Bone marrow (tissue), 2 donors: ENCODE measurements at places on chromosomes 1 and 21.

- DNase-seq: no peak
Measured at GRCh38 chr1:239222999-239223398, 163.4 kb upstream of the CHRM3 start.

- no peak for DNase-seq
Measured at GRCh38 chr1:41542196-41542930, 57.9 kb upstream of the EDN2 start.

DNA sequence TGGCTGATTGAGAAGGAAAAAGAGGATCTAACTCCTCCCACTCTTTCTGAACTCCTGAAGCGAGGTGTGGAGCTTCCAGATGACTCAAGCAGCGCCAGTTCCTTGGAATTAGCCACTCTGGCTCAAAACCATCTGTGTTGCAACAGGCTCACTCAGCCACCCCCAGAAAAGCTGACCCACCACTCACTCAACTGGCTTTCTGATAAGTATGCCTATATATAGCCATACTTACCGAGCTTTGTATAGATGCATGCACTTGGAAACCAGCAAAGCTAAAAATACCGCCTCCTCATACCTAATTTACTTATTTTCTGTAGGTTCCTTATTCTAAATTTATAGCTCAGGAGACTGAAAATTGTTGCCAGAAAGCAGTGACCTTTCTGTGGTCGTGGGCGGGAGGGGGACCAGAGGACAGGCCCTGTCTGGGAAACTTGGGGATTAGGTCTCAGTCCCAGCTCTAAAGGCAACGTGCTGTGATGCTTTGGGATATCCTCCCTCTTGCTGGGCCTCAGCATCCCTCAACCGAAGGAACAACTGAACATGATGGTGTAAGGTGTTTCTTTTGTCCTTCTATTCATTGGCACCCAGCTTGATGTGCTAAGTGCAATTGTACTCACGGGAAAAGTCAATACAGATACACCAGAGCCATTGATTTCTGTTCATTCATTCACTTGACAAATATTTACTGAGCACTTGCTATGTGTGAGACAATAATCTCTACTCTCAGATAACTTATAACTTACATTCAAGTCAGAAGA lies 65.7 kb downstream of the NENF start:
- no peak for DNase-seq

- no peak for DNase-seq
Measured at GRCh38 chr1:39898648-39899603, 2.8 kb downstream of the MYCL start.

DNA sequence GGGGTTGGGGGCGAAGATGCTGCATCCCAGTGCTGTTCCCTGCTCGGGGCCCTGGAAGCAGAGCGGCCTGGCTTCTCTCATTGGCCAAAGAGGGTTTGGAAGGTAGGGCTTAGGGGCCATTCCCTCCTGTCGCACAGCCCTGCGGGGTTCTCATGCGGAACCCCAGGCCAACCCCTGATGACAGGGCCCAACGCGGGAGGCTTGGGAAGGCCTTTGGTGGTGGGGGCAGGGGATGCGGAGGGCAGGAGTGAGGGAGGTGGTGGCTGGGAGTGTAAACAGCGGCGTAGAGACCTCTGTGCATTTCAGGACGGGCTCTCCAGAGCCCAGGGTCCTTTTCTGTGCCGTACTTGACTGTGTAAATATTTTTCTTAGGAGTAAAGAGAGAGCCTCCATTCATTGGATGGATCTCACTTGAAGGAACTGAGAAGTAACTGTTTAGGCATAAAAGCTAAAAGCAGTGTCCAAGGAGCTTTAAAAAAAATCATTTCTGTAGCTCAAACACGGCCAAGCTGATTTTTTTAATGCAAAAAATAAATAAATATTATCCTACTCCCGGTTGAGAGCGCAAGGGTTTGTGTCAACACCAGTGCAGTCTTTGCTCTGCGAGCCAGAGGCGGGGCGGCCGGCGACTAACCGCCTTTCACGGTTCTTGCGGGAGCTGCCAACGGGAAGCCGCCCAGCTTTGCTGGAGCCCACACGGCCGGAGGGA lies 169.1 kb downstream of the PRDM16 start:
- no peak for DNase-seq

DNA sequence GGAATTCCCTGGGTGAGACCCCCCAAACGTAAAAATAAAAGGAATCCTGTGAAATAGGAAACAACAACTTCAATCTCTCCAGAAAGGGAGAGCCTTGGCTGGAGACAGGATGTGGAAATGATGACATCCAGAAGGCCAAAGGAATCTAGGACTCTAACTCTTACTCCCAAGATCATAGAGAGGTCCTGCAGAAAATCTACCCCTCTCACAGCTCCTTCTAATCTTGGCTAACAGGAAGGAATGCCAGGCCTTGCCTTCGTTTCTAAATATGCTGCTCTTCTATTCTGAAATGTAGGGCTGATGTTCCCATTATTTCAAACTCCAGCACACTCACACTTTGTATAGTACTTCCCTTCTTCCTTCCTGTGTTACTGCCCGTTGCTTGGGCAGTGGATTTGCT lies 40.7 kb downstream of the ARHGEF11 start:
- no peak for DNase-seq

- no peak for DNase-seq
Measured at GRCh38 chr21:38989379-38989744, 183.6 kb downstream of the ETS2 start.

- no peak for DNase-seq
Measured at GRCh38 chr21:21788591-21788990, 790.4 kb downstream of the NCAM2 start.

DNA sequence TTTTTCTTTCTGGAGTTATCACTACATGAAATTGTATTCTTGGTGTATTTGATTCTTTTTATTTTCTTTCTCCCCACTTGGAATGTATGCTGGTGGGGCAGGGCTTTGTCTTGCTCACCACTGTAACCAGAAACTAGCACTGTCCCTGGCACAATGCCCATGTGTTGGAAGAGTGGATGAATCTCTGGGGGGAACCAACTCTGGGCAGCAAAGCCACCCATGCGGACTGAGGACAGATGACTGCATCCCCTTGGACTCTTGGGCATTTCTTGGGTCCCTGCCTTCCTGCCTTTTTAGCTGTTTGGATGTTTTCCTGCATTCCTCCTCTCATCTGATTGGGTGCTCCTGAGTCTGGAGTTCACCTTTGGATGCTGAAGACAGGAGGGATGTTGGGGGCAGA lies 6.1 kb downstream of the CYP4B1 start:
- no peak for DNase-seq

GRCh38 chr1:53448241-53448841 lies 10.9 kb upstream of the DMRTB1 start:
- DNase-seq: no peak

- DNase-seq: no peak
Measured at GRCh38 chr1:169163059-169163458, 56.6 kb downstream of the ATP1B1 start.

- DNase-seq: no peak
Measured at GRCh38 chr1:159196543-159196942, 8.1 kb upstream of the ACKR1 start.

GRCh38 chr1:159204161-159205141 lies at the start of gene ACKR1:
ACKR1 (plus strand) TSS chr1:159204875; CDS start chr1:159204960, 85 bp downstream.
- no peak for DNase-seq

DNA sequence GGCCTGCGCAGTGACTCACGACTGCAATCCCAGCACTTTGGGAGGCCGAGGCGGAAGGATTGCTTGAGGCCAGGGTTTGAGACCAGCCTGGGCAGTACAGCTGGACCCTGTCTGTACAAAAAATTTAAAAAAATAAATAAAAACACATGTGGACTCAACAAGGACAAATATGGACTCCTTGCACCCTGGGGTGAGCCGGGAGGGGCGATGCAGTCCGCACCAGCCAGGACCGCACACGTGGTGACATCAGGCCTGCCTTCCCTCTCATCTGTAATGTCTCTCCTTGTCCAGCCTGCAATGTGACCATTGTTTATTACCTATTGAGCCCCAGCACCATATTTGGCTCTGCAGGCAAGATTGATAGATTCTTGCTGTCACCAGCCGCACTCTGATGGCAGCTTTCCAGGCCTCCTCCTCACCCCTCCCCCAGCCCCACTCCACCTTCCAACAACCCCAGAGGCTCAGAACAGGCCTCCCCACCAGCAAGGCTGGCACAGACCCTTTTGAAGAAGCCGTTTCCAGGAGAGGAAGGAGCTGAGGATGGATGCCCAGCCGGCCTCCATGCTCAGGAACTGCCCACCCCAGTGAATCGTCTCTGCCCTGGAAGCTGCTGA lies 55.2 kb downstream of the IRF2BP2 start:
- DNase-seq: no peak

DNA sequence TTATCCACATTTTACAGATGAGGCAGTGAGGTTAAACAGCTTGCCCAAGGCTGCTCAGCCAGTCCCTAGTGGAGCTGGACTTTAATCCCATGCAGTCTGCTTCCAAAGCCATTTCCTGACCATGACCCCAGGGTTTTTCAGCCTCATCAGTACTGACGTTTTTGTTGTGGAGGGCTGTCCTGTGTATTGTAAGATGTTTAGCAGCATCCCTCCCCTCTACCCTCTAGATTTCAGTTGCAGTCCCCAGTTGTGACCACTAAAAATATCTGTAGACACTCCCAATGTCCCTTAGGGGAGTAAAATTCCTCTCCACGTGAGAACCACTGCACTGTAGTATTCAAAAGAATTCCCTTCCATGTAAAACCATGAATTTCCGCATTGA lies 30.2 kb upstream of the C1orf105 start:
- no peak for DNase-seq

- DNase-seq: no peak
Measured at GRCh38 chr1:223245983-223246382, 102.9 kb upstream of the TLR5 start.

DNA sequence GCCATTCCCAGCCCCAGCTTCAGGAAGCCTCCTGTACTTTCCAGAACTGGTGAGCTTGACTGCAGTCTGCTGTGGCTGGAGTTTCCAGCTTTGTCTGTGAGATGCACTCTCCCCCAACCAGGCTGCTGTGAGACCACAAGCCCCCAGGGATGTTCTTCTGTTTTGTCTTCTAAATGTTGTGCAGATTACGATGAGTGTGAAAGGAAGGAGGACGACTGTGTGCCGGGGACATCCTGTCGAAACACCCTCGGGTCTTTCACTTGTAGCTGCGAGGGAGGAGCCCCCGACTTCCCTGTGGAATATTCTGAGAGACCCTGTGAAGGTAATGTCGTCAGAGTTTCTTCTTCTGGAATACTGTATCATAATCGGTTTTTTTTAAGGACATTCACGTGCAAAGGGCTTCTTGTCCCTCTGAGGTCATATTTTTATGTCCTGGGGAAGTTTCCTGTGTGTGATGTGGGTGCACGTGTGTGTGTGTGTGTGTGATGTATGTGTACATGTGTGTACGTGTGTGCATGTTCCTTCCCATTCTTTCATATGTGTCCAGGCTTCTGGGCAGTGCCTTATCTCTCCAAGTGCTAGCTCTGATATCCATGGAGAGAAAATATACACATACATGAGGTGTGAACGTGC lies 49.9 kb downstream of the UMODL1 start:
- no peak for DNase-seq

DNA sequence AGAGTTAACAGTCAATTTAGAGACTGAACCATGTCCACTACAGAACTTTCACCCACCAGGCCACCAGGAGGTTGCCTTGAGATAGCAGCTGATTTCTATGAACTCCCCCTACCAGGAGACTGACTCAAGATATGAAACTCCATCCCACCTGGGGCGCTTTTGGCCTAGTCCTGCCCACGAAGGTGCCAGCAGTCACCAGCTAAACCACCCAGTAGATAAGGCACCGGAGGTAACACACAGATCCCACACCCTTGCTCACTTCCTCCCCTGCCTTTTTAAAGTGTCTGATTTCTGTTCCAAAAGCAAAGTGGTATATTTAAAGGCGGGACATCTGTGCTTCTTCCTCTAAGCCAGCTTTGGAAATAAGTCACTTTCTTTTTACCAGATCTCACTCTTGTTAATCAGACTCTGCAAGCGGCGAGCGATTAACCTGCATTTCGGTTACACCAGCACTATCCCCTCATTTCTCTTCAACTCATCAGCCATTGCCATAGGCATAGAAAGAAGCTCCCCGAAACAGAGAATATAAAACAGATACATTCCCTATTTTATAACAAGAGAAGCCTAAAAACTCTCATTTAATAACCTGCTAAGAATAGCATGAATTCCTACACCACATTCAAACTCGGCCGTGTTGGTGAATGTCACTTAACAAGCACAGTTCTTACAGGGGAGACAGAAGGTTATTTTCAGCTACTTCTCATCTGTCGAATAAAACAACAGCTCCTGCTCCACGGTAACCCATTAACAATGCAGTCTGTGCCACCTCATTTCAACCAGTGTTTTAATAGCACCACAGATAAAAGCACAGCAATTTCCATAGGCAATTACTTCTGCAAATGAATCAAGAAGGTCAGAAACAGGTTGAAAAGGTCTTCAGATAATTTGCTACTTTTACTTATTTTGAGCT lies 318.1 kb downstream of the KCNH1 start:
- no peak for DNase-seq
